ENCODE measurements at places on chromosomes 16 and 17. TPM values are rescaled to one million over a fixed set of nuclear protein-coding genes. Genes with fewer than 3 reads are reported as not detected.

GRCh38 chr17:79838522-79839274 lies 542 bp downstream of the CBX4 start:
- DNase-seq: no peak
- H3K4me3 ChIP-seq: peak overlapping the region; percentile 91
- peak overlapping the region; percentile 97 for H3K27ac ChIP-seq
- peaks cover 8% of the 10 kb centered on the region for H3K36me3 ChIP-seq
- H3K27me3 ChIP-seq: peaks cover 17% of the 10 kb centered on the region
- H3K4me1 ChIP-seq: peaks cover 39% of the 10 kb centered on the region

DNA sequence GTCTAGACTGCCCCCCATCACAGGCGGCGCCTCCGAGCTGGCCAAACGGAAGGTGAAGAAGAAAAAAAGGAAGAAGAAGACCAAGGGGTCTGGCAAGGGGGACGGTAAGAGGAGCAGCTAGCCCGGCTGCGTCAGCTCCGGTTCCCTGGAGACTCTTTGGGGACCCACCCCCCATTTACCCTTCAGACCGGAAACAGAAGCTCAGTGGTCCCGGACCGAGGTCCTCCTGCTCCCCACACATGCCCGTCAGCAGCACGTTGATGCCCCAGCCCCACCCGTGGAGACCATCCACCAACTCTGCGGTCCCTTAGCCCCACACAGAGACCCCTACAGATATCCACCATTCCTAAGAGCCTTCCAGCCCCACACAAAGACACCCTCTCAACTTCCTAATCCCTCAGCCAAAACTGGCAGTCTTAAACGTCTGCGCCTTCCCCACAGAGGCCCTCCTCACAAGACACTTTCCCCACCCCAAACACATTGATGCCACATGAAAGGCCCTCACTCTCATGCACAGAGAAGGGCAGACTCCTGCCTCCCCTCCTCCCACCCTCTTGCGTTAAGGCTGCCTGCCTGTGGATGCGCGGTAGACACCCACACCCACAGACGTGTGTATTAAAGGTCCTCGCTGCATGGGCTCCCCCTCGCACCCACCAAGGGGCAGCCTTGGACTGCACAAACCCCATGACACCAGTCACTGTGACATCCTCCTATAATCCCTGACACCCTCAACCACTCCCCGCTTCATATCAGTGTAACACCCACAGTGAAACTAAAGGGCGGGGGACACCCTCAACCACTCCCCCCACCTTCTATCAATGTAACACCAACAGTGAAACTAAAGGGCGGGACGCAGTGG lies 58.2 kb upstream of the RPH3AL start:
- peaks cover 2% of the 10 kb centered on the region for H3K36me3 ChIP-seq
- H3K27ac ChIP-seq: peak overlapping the region; percentile 78
- H3K27me3 ChIP-seq: no peaks in the 10 kb centered on the region
- peaks cover 30% of the 10 kb centered on the region for H3K4me1 ChIP-seq
- DNase-seq: no peak

Gene AIPL1
- total RNA-seq: not detected

DNA sequence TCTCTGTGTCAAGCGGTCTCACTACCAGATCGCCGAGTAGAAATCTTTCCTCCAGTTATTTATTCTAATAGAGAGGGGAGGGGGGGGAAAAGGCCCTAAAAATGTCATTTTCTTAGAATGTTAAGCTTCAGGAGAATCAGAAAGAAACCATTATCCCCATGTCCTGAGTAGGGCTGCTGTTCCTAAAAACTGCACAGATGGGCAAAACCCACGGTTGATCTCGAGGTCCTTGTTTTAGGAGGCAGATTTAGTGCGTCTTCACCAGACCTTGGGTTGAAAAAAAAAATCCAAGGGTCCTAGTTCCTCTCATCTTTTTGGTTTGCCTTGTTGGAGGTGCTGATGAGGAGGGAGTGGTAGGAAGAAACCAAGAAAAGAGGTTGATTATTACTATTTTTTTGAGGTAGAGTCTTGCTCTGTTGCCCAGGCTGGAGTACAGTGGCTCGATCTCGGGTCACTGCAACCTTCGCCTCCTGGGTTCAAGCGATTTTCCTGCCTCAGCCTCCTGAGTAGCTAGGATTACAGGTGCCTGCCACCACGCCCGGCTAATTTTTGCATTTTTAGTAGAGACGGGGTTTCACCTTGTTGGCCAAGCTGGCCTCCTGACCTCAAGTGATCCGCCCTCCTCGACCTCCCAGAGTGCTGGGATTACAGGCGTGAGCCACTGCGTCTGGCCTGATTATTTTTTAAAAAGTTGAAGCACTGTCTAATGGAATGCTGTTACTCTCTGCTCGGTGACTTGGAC lies 1.4 kb downstream of the CBFB start:
- peaks cover 1% of the 10 kb centered on the region for H3K36me3 ChIP-seq
- no peak for DNase-seq
- peaks cover 42% of the 10 kb centered on the region for H3K4me1 ChIP-seq
- H3K4me3 ChIP-seq: peak overlapping the region; percentile 87
- H3K27ac ChIP-seq: peak overlapping the region; percentile 85

All from chondrocyte (in vitro differentiated cells).